ENCODE measurements at places on chromosomes 1 and 21.

DNA sequence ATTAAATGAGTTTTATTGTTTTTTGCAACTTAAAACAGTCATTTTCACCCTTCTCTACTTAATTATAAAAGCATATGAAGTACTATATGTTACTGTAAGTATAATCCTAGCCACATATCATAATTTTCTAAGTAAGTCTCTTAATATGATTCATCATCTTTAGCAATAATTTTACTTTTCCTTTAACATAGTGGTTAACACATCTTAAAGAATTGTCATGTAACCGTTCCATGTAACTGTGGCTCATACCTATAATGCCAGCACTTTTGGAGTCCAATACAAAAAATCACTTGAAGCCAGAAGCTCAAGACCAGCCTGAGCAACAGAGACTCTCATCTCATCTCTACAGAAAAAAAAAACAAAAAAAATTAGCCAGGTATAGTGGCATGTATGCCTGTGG is 260.6 kb upstream of the DUSP10 start:
- no peak for DNase-seq

GRCh38 chr21:34123609-34124008 is 50.2 kb downstream of the MRPS6 start:
- no peak for DNase-seq

- DNase-seq: peak; percentile 57
Observed at GRCh38 chr1:19802269-19802668, 2.6 kb upstream of the TMCO4 start.

- no peak for DNase-seq
Observed at GRCh38 chr21:37297364-37297763, 30.2 kb upstream of the VPS26C start.

DNA sequence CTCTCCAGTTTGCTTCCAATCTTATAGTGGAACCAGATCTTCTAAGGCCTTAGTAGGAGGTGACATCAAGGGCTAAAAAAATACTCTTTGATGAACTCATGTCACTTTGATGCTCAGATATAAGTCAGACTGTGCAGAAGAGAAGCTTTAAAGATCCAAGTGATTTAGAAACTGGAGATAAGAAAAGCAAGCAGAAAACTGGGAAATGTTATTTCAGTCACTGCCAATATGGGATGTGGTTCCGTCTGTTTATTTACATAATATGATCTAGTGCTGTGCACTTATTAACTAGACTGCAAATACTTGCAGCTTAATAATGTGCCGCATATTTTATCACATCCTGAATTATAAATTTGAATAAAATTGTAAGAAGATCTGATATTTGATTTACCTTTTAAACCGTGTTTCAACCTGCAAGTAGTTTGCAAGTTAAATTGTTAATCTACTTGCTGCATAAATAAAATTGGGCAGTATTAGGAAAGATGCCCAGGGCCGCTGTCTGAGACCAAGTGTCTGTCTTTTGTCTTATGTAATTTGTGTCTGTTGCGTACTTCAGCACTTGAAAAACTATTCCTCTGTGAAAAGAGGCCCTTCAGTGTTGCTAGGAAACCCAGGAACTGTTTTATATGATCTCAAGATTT is 29.6 kb downstream of the CXADR start:
- DNase-seq: no peak

GRCh38 chr1:248393050-248393449 is 9.8 kb upstream of the OR2T1 start:
- DNase-seq: no peak

- no peak for DNase-seq
Observed at GRCh38 chr1:87134625-87135328, 193.9 kb upstream of the LMO4 start.

DNA sequence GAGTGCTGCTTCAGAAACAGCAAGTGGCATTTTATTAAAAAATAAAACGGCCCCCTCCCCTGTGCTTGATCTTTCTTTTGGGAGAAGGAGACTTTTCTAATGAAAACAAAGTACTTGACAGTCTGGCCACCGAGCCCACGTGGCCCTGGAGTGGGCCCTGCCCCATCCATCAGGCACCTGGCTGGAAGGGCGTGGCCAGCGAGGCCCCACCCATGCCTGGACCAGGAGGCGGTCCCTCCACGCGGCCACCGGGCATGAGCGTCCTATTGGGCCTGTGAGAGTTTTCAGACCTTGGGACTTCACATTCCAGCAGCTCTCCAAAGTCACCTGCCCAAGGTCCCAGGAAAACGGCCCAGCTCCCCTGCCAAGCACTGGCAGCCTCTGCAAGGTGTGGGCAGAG is 144.7 kb downstream of the CASZ1 start:
- DNase-seq: peak; percentile 54

DNA sequence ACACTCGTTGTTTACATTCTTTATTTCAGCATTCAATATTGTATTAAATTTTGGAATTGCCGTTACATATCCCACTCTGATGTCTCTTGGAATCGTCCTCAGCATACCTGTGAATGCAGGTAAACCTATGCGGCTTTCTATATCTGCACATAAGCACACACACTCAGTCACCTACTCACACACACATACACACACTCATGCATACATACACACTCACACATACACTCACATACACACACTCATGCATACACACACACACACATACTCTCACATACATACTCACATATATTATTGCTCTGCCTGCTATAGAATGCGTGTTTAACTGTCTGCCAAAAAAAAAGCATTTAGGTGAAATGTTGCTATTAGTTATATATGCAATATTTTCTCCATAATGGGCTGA is 53.2 kb upstream of the COA6 start:
- no peak for DNase-seq

DNA sequence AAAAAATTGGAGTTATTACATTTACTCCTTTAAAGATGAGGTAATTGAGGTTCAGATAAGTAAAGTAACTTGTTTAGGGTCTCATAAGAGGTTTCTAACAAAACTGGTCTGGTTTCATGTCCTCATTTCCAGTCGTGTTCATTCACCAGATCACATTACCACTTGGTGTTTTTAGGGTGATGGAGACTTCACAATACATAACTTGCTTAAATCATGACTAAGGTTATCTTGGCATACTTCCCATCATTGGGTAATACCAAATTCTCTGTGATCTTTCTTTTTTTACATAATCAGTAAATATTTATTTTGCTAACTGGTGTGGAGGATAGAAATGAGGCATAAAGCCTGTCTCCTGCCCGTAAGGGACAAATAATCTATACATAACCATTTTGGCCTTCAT is 31.6 kb upstream of the RPTN start:
- no peak for DNase-seq

GRCh38 chr1:241762713-241763339 is 85.2 kb upstream of the EXO1 start:
- no peak for DNase-seq

- peak; percentile 72 for DNase-seq
Observed at GRCh38 chr1:39268112-39268581, 63.7 kb downstream of the MACF1 start.

GRCh38 chr1:56477164-56478111 is 101.9 kb downstream of the PLPP3 start:
- peak; percentile 69 for DNase-seq

GRCh38 chr1:117686907-117687306 is 81.1 kb downstream of the TENT5C start:
- DNase-seq: peak; percentile 34

DNA sequence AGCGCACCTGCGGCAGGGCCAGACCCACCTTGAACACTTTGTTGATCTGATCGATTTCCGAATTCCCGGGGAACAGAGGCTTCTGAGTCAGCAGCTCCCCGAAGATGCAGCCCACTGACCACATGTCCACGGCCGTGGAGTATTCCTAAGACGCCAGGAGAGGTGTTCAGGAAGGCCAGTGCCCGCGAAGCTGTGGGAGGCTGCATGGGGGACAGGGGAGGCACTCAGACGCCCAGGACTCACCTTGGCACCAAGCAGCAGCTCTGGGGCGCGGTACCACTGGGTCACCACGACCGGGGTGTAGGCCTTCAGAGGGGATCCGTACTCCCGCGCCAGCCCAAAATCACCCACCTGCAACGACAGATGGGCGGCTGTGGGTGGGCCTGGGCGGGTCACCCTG is 11.2 kb upstream of the SLC35E2B start:
- DNase-seq: no peak

- no peak for DNase-seq
Observed at GRCh38 chr21:28256420-28256831, 736.3 kb downstream of the LTN1 start.

DNA sequence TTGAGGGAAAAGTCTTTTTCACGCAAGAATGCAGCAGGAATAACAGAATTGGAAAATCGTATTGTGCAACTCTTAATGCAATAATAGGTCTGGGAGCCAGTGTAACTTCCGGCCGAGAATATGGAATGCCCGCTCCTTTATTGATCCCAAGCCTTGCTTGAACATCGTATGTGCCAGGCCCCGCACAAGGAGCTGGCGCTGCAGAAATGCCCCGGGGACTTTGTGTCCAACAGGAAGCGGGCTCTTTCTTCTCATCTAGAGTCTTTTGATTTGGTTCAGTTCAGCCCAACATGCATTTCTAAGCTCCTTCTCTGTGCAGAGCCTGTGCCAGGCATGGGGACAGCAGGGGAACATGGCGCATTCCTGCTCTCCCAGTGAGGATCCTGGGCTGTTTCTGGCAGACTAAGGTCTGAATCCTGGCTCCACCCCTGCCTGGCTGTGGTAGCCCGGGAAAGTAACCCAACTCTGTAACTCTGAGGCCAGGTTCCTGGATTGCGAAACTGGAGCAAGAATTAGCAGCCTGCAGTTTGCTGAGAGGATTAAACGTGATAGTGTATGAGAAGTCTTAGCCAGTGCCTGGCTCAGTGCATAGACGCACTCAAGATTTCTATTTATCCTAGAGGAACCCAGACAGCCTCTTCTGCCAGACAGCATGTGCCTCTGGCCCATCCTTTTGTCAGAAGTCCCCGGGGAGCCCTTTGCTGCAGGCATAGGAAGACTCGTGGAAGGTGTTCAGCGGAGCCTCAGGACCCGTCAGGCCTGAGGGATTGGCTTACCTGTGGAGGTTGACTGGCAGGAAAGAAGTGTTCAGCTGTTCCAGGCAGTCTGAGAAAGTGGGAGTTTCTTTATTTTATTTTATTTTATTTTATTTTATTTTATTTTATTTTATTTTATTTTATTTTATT is 987 bp upstream of the CDCP2 start:
- peak; percentile 78 for DNase-seq

GRCh38 chr1:176183618-176184017 is 23.5 kb downstream of the COP1 start:
- DNase-seq: no peak

GRCh38 chr1:162626094-162626493 is 6.2 kb upstream of the DDR2 start:
- no peak for DNase-seq

GRCh38 chr1:116434849-116435248 is 61.8 kb downstream of the ATP1A1 start:
- no peak for DNase-seq

GRCh38 chr1:94832446-94832845 is 12.3 kb downstream of the SLC44A3 start:
- DNase-seq: no peak

- DNase-seq: no peak
Observed at GRCh38 chr1:149993764-149994163, 16.8 kb downstream of the OTUD7B start.

DNA sequence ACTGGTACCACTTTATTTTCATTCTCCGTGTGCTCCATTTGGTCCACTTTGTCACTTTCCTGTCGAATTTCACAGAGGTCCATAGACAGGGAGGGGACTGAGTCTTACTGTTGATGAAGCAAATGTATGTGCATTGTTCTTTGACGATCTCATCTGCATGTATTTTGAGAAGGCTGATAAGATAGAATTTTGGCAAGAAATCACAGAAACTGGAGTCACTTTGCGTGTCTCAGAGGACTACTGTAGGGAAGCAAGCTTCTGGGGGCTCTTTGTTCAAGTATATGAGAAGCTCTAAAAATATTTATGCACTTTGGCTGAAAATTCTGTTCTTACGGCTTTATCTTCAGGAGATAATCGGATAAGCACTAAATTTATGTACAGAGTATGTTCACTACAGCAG is 78.1 kb downstream of the PCBP3 start:
- DNase-seq: no peak

- DNase-seq: no peak
Observed at GRCh38 chr1:56202186-56202585, 377.2 kb downstream of the PLPP3 start.

GRCh38 chr1:159932296-159933285 is 7.3 kb upstream of the TAGLN2 start:
- no peak for DNase-seq

DNA sequence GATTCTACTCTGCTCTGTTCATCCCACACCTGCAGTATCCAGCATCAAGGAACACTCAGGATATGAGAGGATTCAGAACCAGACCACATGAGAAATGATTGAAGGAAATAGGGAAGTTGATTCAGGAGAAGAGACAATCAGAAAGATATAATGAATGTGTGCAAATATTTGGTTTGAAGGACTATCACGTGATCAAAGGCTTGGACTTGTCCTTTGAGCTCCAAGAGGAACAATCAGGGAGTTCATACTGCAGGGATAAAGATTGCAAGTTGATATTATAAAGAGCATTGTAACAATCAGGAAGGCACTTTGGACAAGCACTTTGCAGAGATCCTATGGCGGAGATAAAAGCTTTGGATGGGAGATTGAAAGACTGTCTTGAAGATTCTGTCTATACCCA is 13.9 kb upstream of the PIGM start:
- no peak for DNase-seq

GRCh38 chr1:67200755-67201154 is 34.5 kb downstream of the IL23R start:
- no peak for DNase-seq

DNA sequence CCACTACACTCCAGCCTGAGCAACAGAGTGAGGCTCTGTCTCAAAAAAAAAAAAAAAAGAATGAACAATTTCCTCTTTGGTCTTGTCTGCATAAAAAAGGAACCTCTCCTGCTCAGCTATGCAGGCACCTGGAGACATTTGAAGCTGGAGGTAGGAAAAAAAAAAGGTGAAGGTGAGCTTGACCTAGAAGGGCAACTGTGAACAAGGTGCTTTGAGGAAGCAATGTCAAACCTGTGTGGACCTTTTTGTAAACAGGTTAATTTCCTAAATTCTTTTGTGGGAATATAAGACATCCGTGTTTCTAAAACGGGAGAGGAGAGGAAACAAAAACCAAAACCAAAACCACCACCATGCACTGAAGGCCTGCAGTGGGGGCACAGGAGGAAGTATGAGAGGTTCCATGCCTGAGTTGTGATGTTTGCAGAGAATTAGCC is 77.5 kb downstream of the SLC45A1 start:
- no peak for DNase-seq

- peak; percentile 64 for DNase-seq
Observed at GRCh38 chr21:36783612-36784374, 84.9 kb downstream of the SIM2 start.

DNA sequence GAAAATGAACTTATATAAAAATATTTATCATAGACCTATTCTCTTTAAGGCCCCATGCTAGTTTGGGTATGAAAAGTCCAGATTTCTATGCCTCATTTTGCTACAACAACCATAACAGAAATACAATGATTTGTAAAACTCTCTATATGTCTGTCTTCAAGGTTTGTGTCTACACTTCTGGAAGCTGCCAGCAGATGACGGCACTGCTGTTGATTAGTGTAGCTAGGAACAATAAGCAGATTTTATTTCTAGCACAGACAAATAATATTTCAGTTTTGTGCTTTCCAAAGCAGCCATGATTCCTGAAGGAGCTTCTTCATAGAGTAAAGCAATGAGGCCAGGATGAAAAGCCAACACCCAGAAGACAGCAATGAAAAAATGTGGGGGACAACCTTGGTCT is 779.6 kb upstream of the ADGRL2 start:
- no peak for DNase-seq

- DNase-seq: no peak
Observed at GRCh38 chr1:201311356-201312011, 28.2 kb downstream of the PKP1 start.
